ENCODE measurements at places on chromosomes 5 and 9.

- DNase-seq, result peak; percentile 90
These were observed 104.2 kb downstream of the PPARGC1B start for GRCh38 chr5:149834246-149834855.

DNA sequence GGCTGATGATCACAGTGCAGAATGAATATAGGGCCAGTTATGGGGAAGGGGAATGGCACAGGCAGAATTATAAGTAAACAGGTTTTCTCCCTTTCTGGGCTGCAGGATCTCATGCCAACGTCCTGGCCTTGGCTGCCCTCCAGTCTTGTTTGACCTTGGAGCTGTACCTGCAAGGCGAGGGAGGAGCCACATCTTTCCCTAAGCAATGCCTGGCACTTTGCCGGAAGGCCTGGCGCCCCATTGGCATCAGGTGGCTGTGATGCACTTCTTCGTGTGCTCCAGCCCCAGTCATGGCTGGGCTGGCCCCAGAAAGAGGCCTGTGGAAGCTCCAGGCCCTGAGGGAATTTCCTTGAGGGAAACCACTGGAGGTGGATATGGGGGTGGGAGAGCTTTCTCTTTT is 16.7 kb upstream of the IQGAP2 start:
- no peak for DNase-seq

GRCh38 chr5:74342948-74343682 is 297.4 kb downstream of the ENC1 start:
- DNase-seq, result peak; percentile 35

- DNase-seq, result no peak
These were observed 5.4 kb downstream of the RGS3 start for GRCh38 chr9:113468716-113469448.

DNA sequence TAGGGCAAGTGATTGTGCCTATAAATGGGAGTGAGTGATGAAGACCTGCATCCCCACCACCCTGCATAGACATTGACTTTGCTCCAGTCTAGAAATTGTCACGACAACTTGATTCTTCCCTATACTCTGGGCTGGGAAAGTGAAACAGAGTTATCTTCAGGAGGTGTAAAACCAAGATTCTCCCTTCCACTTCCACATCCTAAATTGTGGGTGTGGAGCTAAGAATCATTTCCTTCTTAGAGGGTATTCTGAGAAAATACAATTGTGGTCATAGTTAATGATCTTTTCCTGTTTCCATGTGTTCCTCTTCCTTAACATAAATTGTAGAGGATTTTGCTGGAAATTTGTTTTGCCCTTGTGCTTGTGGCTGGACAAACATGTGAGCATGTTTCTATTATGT is 96.8 kb upstream of the PJA2 start:
- no peak for DNase-seq

GRCh38 chr5:111762895-111763294 is 5.9 kb upstream of the NREP start:
- DNase-seq, result peak; percentile 86

- DNase-seq, result no peak
These were observed 54.4 kb downstream of the SMIM23 start for GRCh38 chr5:171840066-171840465.

DNA sequence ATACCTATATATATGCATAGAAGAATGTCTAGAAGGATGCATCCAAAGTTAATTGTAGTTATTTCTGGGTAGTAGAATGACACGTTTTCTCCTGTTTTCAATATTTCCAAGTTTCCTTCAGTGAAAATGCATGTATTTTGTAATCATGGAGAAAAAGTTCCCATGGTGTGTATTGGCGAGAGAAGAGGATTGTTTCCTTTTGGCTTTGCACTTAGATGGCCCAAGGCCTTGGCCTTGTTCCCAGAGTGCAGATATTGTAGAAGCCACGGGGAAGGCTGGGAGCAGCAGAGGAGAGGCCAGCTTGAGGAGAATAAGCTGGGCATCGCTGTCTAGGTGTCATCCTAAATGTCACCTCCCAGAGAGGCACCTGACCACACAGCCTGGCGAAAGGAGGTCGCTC is 44.0 kb downstream of the IRF1 start:
- peak; percentile 68 for DNase-seq

DNA sequence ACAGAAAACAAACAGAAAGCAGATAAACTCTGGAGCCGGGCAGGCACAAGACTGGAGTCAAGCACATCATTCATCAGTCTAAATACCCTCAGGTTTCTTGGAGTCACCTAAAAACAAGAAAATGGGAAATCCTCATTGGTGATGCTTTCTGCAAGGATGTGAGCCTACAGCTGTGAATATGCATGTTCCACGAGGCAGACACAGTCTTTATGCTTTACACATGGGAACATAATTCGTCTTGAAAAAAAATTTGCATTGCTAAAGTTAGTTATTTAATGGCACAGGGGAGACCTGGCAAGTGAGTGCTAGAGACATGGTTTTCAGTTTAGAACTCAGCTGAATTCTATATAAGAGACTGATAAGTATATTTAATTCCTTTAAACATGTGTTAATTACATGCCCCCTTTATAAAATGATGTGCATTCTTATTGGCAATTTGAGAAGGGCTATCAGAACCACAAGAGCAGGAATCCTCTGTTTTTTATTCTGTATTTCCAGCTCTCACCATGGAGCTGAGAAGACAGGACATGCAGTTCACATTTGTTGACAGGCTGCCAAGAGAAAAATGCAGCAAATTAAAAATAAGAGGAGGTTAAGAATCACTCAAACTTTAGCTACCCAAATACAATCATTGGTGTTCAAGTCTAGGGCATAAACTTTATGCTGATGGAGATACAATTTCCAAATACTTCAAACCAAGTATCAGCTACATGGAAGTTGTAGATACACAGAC is 438.0 kb upstream of the MPDZ start:
- peak; percentile 52 for DNase-seq

All from astrocyte of the spinal cord (primary cell).